Spinal cord (tissue), 10 donors: ENCODE measurements at places on chromosomes 3 and 15. TPM values are rescaled to one million over a fixed set of nuclear protein-coding genes. Genes with fewer than 3 reads are reported as not detected.

- no peak for DNase-seq
These were observed 59.7 kb downstream of the RLBP1 start for GRCh38 chr15:89161666-89162065.

Gene LRRC49
- 92.5 TPM for total RNA-seq

GRCh38 chr3:89584398-89584797 lies 477.0 kb downstream of the EPHA3 start:
- no peak for DNase-seq

- DNase-seq: no peak
These were observed 82.8 kb downstream of the PPARG start for GRCh38 chr3:12371525-12372140.

Gene GRM2
- 1.5 TPM for total RNA-seq

- DNase-seq: no peak
These were observed 172.5 kb downstream of the POTEB3 start for GRCh38 chr15:21267671-21268395.

Gene ETV5
- total RNA-seq: 19.1 TPM

Gene TM4SF18
- total RNA-seq: 17.1 TPM

GRCh38 chr3:9231006-9231405 lies 18.4 kb downstream of the SRGAP3 start:
- DNase-seq: peak; percentile 92

DNA sequence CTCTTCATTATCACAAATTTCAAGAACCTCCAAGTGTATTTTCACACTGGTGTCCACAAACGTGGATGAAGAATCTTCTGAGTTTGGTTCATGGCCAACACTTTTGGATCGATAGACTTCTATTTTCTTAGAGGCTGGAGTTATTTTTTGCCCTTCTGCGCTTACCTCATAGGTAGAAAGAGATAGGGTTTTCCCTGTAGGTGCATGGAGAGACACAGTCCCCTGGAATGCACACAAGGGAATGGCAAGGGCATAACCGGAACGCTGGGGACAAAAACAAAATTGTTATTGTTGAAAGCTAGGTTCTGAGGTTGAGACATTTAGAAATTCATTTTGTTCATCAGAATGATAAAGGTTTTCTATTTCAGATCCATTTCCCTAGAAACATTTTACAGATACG lies 13.7 kb upstream of the DHX36 start:
- DNase-seq: no peak

Gene FRMD4B
- 66.7 TPM for total RNA-seq

DNA sequence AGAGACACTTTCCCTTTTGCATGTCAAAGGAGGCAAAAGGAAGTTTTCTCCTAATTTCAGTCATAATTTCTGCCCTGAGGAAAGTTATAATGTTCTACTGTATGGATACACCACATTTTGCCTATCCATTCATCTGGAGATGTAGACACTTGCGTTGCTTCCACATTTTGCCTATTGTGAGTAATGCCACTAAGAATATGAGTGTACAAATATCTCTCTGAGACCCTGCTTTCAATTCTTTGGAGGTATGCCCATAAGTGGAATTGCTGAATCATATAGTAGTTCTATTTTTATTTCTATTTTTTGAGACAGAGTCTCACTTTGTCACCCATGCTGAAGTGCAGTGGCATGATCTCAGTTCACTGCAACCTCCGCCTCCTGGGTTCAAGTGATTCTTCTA lies 3.6 kb upstream of the CD276 start:
- DNase-seq: no peak

GRCh38 chr3:121075191-121075590 lies 167.2 kb downstream of the STXBP5L start:
- no peak for DNase-seq

GRCh38 chr15:52068004-52068615 lies 44.5 kb downstream of the BCL2L10 start:
- peak; percentile 29 for DNase-seq

Gene AGBL1
- total RNA-seq: 1.1 TPM

- no peak for DNase-seq
These were observed 107.9 kb upstream of the FAM174B start for GRCh38 chr15:92763459-92763858.

DNA sequence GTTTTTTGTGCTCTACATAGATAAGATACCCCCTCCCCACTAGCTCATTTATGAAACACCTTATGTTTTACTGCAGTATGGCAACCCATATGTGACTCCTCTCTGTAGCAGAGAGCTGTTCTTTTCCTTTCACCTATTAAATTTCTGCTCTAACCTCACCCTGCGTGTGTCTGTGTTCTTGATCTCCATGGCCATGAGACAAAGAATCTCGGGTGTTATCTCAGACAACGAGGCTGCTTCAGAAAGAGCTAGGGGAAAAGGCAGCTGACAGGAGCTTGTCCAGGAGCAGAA lies 18.0 kb downstream of the CCR8 start:
- DNase-seq: no peak

DNA sequence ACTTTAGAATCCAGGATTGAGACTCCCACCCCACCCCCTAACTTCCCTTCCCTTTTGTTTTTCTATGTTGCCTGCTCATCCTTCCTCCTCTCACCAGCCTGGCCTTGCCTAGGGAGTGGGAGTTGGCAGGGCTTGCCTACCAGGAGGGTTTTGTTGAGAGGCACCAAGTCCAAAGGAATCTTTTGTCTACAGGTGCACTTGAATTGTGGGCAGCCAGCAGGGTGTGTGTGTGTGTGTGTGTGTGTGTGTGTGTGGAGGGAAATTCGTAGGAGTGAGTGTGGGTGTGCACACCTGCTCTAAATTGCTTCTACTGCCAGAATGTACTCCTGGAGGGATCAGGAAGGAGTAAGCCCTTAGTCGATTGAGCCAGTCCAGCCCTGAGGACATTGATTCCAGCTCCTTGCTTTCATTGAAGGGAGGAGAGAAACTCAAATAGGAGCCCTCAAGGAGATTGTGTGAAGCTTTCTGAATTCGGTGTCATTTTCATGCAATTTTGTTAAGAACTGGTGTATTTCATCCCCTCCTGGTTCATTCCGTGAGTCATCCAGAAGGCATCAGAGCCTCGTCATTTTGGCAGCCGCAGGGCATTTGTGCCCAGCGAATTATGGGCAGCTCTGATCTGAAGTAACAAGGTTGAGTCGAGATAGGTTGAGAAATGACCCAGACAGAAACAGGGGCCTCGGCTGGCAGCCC lies 112.1 kb downstream of the SLCO3A1 start:
- no peak for DNase-seq

GRCh38 chr3:32437896-32438295 lies 46.2 kb downstream of the CMTM7 start:
- no peak for DNase-seq

Gene HRG
- total RNA-seq: 0.11 TPM

- no peak for DNase-seq
These were observed 9.5 kb downstream of the SEMA4B start for GRCh38 chr15:90210593-90210992.

Gene NTRK3
- total RNA-seq: 62.7 TPM

DNA sequence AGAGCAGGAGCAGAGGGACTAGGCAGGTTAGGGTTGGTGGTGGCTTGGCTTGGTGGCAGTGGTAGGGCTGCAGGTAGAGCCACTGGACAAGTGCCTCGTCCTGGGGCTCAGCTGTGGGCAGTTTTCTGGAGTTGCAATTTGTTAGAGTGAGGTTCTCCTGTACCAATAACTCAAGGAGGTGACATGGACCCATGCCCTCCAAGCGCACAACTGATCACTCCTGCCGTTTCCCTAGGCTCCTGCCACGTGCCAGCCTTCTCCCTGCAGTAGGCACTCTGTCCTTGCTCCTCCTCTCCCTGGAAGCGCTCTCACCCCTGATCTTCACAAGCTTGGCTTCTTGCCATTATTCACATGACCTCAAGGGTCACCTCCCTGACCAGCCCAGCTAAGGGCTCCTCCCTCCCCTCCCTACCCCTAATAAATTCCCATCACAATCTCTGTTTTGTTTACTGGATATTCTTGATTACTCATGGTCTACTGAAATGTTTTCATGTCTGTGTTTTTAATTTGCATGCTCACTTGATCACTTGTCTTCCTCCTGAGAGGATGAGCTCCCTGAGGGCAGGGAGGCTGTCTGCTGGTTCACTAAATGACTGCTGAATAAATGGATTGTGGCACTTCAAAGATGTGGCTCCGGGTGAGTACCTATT lies 3.3 kb downstream of the WNT7A start:
- no peak for DNase-seq

DNA sequence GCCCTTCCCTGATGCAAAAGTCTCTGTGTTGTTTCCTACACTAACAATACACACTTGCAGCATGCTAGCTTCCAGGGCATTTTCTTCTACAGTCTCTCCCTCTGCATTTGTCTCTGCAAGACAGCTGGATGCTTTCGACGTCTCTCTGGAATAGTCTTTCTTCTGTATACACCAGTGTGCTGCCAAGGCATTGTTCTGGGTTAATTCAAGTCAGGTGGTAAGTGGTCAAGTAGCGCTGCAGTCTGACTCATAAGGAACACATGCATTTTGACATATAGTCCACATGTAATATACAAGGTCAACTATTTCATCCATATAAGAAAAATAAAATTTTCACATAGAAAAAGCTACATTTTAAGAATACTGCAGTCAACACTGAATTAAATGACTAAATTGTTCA lies 92.7 kb downstream of the MYLK start:
- no peak for DNase-seq

- DNase-seq: peak; percentile 39
These were observed 82.4 kb upstream of the HERC1 start for GRCh38 chr15:63915873-63916771.

Gene IL17RE
- 0.79 TPM for total RNA-seq

DNA sequence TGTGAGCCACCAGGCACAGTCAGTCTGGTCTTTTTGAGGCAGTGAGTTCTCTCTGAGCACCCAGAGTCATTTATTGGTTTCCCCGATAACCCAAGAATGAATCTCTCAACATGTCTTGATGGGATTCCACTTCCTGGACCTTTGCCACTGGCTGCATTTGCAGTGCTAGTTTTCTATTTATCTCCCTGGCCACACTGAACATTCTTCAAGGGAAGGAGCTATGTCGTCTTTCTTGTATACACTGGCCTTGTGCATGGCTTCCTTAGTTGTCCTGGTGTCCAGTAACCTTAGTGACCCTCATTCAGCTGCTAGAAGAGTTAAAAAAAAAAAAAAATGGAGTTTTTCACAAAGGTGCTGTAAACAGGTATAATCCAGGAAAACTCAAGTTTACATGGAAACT lies 64.9 kb upstream of the CMTM7 start:
- DNase-seq: no peak

DNA sequence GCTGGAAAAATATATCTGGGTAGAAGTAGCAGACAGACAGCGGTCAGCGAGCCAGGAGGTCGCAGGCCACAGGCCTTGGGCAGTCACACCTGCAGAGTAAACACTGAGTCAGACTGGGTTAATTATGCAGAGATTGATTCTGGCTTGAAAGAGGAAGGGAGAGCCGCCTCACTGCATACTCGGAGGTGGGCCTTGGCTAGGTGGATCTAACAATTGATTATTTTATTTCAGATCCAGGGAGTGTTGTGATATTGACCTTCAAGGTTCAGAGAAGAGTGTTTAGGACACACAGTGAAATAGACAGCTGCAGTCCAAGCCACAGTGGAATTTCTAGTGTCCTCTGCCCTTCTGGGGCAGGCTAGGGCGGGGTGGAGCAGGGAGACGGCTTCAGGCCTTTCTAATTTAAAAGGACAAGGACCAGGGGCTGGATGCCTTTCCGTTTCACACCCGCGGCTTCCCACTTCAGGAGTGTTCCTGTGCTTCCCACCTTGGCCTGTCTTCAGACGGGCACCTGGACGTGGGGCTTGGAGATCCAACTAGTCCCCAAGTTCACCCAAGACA lies 237.3 kb downstream of the XXYLT1 start:
- no peak for DNase-seq

- no peak for DNase-seq
These were observed 29.0 kb upstream of the NR2E3 start for GRCh38 chr15:71781179-71781964.

DNA sequence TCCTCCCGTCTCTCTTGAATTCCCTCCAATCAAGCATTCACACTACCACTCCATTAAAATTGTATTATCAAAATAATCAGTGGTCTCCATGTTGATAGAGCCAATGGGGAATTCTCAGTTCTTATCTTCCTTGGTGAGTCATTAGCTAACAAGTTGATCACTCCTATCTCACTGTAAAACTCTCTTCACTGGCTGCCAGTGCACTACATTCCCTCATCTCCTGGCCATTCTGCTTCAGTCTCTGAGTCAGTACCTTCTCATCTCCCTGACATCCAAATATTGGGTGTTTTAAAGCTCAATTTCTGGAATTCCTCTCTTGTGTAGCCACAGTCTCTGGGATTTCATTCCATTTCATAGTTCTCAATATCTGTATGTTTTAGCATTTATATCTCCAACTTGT lies 175.2 kb downstream of the ALDH1A2 start:
- DNase-seq: no peak

GRCh38 chr3:48548126-48548525 lies 8.5 kb downstream of the PFKFB4 start:
- no peak for DNase-seq

DNA sequence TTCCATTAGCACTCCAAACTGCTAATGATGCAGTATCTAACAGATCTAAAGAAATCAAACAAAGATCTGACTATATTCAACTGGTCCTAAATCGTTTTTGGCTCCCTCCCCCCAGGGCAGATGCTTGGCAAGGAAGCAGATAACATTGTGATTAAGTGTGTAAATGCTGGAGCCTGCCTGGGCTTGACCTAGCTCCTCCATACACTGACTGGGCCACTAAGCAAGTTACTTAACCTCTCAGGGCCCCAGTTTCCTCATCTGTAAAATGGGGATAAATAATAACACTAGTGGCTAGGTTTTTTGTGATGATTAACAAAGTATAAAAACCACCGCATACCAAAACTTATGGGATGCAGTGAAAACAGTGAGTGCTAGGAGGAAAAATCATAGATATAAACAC lies 9.2 kb downstream of the EID1 start:
- DNase-seq: no peak

- DNase-seq: peak; percentile 15
These were observed 238.2 kb downstream of the GREM1 start for GRCh38 chr15:32956006-32956405.

Gene FES
- 19.5 TPM for total RNA-seq

Gene MED12L
- total RNA-seq: 12.5 TPM

DNA sequence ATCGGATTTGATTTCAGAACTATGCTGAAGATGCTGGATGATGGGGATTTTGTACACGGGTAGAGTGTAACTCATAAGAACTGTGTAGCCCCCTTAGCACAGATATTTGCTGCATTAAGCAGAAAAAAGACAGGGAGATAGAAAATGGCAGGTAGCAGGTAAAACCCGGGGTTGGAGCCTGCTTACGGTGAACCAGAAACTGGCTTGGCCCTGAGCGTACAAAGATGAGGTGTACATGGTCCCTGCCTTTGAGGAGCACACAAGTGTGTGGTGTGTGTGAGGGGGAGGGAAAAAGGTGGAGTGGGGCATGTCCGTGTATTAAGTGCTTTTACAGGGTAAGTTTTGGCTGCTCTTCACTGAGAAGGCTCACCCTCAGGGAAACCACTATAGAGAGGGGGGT lies 3.5 kb downstream of the LPP start:
- DNase-seq: no peak

Gene GUCA1C
- total RNA-seq: not detected

GRCh38 chr15:68383161-68384074 lies 48.5 kb downstream of the ITGA11 start:
- DNase-seq: no peak
